ENCODE measurements at places on chromosomes 3 and 15.

- no peak for DNase-seq
Observed at GRCh38 chr3:42655331-42655888, 1.9 kb downstream of the ZBTB47 start.

DNA sequence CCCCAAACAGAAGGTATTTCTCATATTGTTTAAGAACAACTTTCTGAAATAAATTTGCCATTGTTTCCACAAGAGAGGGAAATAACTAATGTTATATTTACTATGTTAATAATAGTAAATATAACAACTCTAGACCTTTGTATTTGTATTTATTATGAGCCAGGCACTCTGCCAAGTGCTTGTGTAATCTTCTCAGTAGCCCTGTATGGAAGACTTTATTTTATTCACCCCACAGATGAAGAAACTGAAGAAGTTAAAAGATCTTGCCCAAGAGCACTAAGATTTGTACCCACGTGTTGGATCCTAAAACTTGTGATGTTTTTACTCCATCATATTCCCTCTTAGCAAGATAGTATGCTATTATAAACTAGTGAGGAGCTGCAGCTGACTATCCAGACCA lies 12.0 kb upstream of the GNB4 start:
- DNase-seq: no peak

DNA sequence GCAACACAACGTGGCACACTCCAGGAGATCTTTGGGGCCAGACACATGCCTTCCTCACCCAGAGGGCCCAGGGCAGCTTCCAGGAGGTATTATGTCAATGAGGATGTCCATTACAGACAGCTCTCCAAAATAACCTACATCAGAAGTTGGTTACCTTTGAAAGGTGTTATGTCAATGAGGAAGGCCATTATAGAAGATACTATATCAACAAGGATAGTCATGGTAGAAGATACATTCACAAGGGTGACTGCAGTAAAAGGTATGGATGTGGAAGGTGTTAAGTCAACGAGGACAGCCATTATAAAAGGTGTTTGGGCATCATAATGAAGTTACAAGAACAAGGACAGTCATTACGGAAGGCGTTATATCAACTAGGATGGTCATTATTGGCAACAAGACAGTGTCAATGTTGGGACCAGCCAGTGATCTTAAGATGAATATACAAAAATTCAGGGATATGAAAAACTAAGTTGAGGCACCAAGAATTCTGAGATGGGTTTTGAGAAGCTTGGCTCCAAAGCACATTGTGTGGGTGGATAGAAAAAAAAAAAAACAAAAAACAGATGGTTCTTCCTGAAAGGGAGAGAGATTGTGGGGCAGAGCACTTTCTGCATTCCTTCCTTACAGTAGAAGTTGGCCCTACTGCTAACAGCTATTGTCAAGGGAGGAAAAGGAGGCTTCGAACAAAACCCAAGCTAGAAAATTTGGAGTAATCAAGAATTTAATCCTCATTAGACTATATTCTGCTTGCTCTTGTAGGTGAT lies 11.2 kb downstream of the CDCP1 start:
- DNase-seq: no peak

DNA sequence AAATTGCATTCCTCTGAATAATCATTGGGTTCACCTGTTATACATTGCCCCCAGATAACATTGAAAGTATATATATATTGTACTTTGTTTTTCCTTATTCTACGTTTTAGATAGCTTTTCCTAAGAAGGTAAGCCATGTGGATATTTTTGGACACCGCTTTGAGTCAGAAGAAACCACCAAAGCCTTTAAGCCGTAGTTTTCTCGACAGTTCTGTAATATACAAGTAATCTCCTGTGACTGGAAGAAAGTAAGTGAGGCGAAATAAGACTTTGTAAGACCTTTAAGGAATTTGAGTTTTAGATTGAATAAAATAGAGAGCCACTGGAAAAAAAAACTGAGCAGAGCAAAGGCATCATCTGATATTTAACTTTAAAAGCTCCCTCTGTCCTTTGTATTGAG lies 1092.0 kb downstream of the DIPK2A start:
- DNase-seq: no peak

GRCh38 chr15:40344631-40345120 lies 3.9 kb upstream of the CCDC9B start:
- peak; percentile 68 for DNase-seq

- DNase-seq: no peak
Observed at GRCh38 chr15:89670971-89671560, 8.1 kb downstream of the PLIN1 start.

DNA sequence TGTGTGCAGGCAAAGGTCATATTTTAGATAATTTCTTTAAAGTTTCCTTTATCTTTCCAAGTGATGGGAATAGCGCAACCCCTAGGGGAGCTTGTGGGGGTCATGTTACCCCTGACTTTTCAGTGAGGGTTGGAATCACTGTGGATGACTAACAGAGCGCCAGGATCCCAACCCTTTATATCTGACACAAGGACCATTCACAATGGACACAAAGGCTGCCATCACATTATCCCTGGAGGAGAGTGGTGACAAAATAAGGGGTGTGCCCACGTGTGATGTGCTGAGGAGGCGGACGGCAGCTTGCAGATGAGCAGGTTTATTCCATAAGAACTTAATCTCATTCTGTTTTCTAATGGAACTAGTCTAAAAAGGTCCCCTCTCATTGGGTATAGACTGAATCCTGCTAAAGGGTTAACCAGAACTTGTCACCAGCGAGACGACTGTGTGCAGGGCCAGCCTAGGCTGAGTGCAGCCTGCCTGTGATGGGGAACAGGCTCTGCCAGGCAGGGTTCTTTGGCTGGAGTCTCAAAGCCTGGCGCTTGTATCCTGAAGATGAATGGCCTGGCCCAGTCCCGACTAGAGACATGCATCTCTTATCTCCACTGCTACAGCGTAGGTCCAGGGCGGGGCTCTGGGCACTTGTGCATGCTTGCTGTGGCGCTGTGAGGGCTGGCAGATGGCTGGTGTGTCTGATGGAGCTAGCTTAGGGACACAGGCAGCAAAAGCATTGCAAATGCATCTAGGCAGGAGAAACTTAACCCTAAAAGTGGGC lies 50.2 kb downstream of the CHDH start:
- DNase-seq: no peak

GRCh38 chr3:188064831-188065493 lies 89.0 kb upstream of the LPP start:
- no peak for DNase-seq

DNA sequence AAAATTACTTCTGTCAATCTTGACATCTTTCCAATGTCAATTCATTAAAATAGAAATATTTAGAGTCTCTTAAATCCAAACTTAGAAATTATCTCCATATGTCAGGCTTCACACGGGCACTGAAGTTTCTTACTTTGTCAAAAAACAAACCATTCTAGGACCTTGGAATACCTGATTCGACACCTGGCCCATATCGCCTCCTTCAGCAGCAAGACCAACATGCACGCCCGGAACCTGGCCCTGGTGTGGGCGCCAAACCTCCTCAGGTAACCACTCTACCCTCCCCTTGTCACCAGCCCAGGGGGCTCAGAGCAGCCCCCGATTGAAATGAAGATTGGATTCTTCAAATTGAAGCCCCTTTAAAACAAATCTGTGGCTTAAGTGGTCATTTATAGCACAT lies 81.3 kb downstream of the TMEM39A start:
- no peak for DNase-seq

- DNase-seq: no peak
Observed at GRCh38 chr3:16227566-16227965, 37.2 kb downstream of the DPH3 start.

DNA sequence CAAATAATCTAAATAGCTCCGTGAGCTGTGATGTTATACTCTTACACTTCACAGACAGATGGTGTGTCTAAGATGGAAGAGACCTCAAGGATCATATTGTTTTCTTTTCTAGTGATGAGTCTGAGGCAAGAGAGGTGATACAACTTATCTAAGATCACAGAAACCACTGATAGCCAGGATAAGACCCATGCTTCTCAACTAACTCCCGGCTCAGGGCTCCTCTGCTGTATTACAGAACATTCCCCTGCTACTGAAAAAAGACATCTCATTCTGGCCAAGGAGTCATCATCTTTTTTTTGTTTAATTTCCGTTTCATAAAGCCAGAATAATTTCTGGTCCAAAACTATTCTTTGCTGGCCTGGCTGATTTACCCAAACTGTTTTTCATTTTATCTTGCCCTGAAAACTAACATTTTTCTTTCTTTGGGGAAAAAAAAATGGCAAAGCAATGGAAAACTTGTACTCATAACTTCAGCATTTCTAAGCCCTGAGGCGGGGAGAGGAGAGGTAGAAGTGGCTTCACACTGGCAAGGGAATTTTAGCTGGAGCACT lies 46.9 kb upstream of the GAP43 start:
- DNase-seq: no peak

- no peak for DNase-seq
Observed at GRCh38 chr15:53862386-53862785, 102.9 kb upstream of the WDR72 start.

- no peak for DNase-seq
Observed at GRCh38 chr3:165518346-165518745, 318.9 kb downstream of the BCHE start.

Data from SHP77 treated with DMSO at 0.1 percent for 48 hours (cell line).